H1 (cell line): ENCODE measurements at places on chromosomes 5 and 9. TPM values are rescaled to one million over a fixed set of nuclear protein-coding genes. Genes with fewer than 3 reads are reported as not detected.

Gene PKD2L2
- total RNA-seq, result not detected in 2 replicates

Gene CBY3
- 0.39 and 1.4 TPM in 2 replicates for total RNA-seq

Gene C5orf58
- total RNA-seq, result 1.4 and 1.6 TPM in 2 replicates

Gene LCN2
- 1.1 and 1.4 TPM in 2 replicates for total RNA-seq

DNA sequence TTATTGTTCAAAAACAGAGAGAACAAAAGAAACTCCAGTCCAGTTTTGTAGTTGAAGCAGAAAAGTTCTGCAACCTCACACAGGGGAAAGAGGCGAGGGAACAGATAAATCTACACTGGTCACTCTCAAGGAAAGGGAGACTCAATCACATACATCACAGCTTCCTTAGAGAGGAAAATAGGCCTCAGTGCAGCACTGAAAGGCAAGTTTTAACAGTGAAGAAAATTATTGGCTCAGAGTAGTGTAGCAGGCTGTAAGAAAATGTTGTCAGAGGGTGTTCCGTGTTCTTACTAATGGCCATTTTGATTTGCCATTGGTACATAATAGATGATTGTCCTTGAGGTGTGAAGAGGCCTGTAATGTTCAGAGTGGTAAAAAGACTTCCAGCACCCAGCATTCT is 530.0 kb upstream of the CDH6 start:
- H3K27ac ChIP-seq, result no peak overlapping the region
- no peak overlapping the region for H3K4me3 ChIP-seq
- no peaks in the 10 kb centered on the region for H3K27me3 ChIP-seq
- no peaks in the 10 kb centered on the region for H3K36me3 ChIP-seq
- no peaks in the 10 kb centered on the region for H3K4me1 ChIP-seq
- DNase-seq, result no peak

- H3K27ac ChIP-seq, result no peak overlapping the region
- H3K4me1 ChIP-seq, result no peaks in the 10 kb centered on the region; the same call in 1 of the 2 replicates
- peaks cover 7% of the 10 kb centered on the region; the same call in 1 of the 2 replicates for H3K36me3 ChIP-seq
Measured at GRCh38 chr9:98765256-98765655, 31.1 kb downstream of the ANKS6 start.

GRCh38 chr5:109922381-109922995 is 232.8 kb downstream of the MAN2A1 start:
- no peaks in the 10 kb centered on the region for H3K27me3 ChIP-seq
- no peak for DNase-seq
- no peaks in the 10 kb centered on the region for H3K36me3 ChIP-seq
- no peak overlapping the region for H3K4me3 ChIP-seq
- H3K27ac ChIP-seq, result no peak overlapping the region
- H3K4me1 ChIP-seq, result no peaks in the 10 kb centered on the region

DNA sequence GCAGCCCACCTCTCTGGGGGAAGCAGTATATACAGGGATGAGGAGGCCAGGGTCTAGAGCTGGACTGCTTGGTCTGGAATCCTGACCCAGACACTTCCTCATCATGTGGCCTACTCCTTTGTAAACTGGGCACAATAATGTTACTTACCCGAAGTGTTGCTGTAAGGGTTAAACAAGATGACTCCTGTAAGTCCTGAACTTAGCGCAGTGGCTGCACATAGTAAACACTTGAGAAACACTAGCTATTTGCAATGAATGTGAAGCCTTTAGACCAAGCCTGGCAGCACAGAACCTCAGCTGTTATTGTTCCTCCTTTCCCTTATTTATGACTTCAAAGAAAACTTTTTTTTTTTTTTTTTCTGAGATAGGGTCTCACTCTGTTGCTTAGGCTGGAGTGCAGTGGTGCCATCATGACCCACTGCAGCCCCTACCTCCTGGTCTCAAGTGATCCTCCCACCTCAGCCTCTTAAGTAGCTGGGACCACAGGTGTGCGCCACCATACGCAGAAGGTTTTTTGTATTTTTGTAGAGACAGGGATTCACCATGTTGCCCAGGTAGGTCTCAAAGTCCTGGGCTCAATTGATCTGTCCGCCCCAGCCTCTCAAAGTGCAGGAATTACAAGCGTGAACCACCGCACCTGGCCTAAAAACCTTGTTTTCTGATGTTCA is 96.2 kb upstream of the IL6ST start:
- DNase-seq, result no peak
- no peak overlapping the region for H3K4me3 ChIP-seq
- H3K27ac ChIP-seq, result no peak overlapping the region
- H3K27me3 ChIP-seq, result no peaks in the 10 kb centered on the region
- no peaks in the 10 kb centered on the region for H3K4me1 ChIP-seq

GRCh38 chr9:137194388-137194787 is 5.9 kb downstream of the SSNA1 start:
- DNase-seq, result no peak
- no peaks in the 10 kb centered on the region for H3K27me3 ChIP-seq
- H3K4me3 ChIP-seq, result no peak overlapping the region
- H3K27ac ChIP-seq, result peak overlapping the region; percentile 19; the same call in 1 of the 2 replicates
- H3K36me3 ChIP-seq, result peaks cover 4% of the 10 kb centered on the region; the same call in 1 of the 2 replicates

- no peak for DNase-seq
- no peaks in the 10 kb centered on the region for H3K27me3 ChIP-seq
- H3K36me3 ChIP-seq, result no peaks in the 10 kb centered on the region
- H3K4me3 ChIP-seq, result no peak overlapping the region
Measured at GRCh38 chr5:104048231-104048630, 485.6 kb upstream of the NUDT12 start.
